Fibroblast of the aortic adventitia (primary cell): ENCODE measurements at places on chromosomes 11 and 22.
A peak's percentile ranks its signal among the peaks of the same experiment; 100 is the strongest.

DNA sequence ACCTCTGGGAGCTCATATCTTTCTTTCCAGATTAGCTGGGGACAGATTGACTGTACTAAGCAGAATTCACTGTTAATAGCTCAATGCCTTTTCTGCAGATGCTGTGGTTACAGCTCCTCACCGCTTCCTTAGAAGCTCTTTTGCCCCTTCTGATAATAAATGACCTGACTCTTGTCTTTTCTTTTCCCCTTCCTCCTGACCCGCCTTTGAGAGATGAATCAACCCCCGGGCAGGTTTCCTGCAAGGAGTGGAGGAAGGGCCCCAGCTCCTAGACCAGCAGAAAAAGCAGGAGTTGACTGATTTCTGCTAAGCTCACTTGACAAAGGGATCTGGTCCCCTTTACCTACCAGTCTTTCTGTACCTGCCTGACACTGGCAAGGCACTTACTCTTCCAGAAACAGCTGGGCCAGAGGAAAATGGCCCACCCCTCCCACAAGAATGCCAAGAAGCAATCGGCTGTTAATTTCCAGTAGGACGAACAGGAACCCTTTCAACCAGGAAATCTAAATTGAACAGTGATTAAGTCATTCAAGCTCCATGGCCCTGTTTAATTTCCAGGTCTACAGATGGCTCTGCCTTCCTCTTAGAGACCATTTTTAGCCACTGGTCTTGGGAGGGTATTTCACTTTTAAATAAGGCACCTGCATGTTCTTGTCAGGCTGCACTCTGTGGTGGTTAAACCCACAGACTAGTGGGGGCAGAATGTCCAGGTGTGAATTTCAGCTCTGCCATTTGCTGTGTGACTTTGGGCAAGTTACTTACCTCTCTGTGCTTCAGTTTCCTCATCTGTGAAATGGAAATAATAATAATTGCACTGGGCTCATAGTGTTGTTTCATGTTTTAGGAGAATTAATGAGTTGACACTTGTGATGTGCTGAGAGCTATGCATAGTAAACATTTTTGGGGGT is 67.5 kb downstream of the PRR5L start:
- DNase-seq, result no peak

DNA sequence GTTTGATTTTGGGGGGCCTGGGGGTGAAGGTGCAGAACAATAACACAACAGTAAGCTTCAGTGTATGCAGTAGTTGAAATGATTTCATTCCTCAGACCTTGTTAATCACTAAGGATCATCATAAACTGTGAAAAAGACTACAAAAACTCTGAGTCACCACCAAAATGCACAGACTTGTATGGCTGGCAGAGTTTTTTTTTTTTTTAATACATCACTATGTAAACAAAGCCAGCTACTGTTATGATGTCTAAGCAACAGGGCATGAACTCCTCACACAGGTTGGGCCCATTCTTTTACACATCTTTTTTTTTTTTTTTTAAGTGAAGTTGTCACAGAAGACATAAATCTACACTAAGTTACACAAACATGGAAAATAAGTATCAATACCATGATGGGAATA is 311.9 kb downstream of the GUCY1A2 start:
- DNase-seq, result no peak

DNA sequence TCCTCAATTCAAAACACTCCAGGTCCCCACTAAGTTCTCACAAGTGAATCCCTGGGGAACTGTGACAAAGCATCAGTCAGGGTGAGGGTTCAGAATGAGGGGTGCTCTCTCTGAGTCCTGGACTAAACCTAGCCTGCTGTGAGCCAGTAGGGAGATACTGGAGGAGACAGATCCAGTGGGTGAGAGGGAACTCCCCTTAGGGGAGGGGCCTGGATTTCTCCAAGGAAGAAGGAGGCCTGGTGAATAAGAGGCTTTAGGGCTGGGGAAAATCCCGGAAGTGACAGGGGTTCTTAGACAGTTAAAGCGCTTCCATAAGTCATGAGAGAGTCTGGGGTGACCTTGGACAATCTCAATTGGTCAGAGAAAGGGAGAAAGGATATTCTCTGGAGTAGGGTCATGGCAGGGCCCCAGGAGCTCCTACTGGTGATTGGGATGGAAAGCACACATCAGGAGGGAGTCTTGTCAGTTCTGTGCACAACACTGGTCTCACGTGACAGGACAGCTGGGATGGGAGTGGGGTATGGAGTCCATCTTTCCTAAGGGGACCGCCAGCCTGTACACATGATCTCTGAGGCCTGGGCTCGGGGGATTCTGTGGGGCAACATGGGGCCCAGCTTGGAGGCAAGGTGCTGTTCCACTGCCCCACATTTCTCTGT is 1.5 kb downstream of the TBC1D10A start:
- peak; percentile 83 for DNase-seq

- DNase-seq, result no peak
Measured at GRCh38 chr11:46345131-46345597, 2.1 kb upstream of the DGKZ start.

DNA sequence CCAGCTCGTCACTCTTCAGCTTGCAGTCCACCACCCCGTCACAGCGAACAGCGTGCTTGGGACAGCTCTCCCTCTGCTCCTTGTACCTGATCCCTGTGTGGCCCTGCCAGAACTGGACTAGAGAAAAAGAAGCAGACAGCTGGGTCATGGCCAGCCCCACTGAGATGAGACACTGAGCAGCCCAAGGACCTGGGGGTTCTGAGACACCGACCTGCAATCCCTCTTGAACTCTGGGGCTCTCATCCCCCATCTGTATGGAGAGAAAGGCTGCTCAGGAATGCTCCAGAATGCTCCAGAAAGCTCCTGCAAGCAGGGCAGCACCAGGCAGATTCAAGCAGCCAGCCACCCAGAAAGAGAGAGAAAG is 14.8 kb downstream of the TMPRSS13 start:
- no peak for DNase-seq

DNA sequence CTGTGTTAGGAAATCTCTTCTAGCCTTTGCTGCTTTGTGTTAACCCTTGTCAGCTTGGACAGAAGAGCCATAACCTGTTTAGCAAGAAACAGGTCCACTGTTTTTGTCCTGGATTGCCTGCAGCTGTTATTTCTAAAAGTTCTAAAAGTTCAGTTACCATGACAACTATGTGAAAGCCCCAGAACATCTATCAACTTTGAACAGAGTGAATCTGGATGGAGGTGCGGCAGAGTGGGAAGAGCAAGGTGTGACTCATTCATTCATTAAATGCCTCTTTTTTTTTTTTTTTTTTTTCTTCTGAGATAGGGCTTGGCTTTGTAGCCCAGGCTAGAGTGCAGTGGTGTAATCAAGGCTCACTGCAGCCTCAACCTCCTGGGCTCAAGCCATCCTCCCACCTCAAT is 50.5 kb downstream of the RBX1 start:
- peak; percentile 28 for DNase-seq

- DNase-seq, result no peak
Measured at GRCh38 chr11:15826826-15827225, 529.5 kb downstream of the SOX6 start.

DNA sequence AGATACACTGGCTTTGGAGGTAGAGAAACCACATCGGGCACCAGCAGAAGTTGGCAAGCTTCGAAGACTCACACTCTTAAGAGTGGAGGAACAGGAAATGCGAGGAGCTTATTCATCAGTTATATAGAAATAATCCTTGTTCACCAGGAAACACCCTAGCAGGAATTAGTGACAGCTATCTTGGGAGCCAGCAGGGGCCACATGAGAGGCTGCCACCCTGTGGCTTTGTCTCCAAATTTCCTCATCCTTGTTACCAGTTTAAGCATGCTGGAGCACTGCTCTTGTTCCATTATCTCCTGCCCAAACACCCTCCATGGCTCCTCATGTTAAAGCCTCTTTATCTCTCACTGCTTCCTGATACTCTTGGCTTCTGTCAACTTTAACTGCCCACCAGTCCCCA is 131.0 kb downstream of the PLEKHA7 start:
- DNase-seq, result no peak

- no peak for DNase-seq
Measured at GRCh38 chr11:119377961-119378667, 3.4 kb downstream of the USP2 start.

- DNase-seq, result no peak
Measured at GRCh38 chr11:4768094-4768493, 1.6 kb downstream of the OR51F1 start.

DNA sequence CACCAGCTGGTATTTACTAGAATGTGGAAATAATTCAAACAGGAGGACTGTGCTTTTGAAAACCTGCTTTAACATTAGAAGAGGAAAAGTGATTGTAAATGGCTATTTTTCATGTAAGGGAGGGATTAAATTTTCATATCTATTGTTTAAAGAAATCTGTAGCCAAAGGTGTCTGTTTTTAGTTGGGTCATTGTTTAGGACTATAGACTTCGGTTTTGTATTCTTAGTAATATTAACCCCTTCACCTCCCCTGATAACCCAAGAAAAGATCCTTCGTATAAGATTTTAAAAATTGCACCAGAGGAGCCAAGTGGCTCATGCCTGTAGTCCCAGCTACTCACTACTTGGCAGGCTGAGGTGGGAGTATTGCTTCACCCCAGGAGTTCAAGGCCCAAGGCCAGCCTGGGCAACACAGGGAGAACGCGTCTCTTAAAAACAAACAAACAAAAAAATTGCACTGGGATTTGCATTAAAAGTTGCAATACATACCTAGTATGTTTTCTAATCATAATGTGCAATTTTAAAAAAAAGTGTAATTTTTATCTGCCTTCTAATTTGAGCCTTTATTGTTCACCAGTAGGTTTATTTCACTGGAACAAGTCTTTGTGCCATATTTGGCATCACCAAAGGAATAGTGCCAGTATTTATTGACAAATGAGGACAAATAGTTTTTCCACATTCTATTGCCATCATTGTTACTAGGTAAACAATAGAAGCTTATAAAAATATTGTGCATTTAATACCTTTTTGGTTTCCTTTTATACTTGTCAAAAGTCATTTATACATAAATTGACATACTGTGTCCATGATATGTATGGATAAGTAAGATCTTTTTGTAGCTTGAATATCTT is 34.3 kb downstream of the MTMR3 start:
- DNase-seq, result peak; percentile 70

GRCh38 chr11:39177678-39178077 is 2281.8 kb downstream of the LRRC4C start:
- DNase-seq, result no peak

DNA sequence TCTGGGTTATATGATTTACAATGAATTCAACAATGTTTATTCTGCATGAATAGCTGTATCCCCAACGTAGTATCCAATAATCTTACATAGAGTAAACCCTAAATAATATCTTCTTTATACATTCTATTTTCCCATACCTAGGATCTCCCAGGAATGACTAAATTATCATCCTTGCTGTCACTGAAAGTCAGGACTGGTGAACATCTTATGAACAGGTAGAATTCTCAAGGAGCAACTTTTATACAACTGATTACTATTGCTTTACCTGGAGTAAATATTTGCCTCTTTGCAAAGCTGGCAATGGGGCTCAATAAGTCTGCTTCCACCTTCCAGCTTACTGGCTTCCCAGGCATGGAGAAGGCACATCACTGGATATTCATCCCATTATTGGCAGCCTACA is at the start of gene OR51B6:
OR51B6 (plus strand) TSS at position 301 of the 400 bp plus-strand sequence; CDS start at position 301, 0 bp downstream.
- no peak for DNase-seq

- DNase-seq, result peak; percentile 45
Measured at GRCh38 chr11:119361056-119361787, 14.7 kb upstream of the MFRP start.

GRCh38 chr11:114088836-114089235 is 29.3 kb downstream of the ZBTB16 start:
- no peak for DNase-seq

GRCh38 chr22:46454504-46455269 is 82.7 kb downstream of the CELSR1 start:
- DNase-seq, result no peak

- DNase-seq, result no peak
Measured at GRCh38 chr11:38646382-38646781, 2048.3 kb upstream of the RAG2 start.

DNA sequence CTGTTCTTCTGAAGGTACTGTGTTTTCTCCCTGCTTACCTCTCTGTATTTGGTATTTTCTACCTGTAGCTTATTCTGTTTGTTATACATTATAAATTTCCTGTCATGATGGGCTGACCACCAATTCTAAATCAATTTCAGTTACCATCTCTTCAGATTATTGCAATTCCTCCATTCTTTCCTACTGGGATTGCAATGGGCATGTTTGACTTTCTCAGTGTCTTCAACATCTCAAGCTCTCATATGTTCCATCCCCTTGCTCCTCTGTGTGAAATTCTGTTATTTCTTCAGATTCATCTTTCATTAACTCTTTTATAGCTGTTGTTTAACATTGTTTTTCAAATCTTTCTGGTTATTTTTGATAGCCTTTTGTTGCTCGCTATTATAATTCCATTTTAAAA is 15.5 kb upstream of the C22orf39 start:
- DNase-seq, result no peak

DNA sequence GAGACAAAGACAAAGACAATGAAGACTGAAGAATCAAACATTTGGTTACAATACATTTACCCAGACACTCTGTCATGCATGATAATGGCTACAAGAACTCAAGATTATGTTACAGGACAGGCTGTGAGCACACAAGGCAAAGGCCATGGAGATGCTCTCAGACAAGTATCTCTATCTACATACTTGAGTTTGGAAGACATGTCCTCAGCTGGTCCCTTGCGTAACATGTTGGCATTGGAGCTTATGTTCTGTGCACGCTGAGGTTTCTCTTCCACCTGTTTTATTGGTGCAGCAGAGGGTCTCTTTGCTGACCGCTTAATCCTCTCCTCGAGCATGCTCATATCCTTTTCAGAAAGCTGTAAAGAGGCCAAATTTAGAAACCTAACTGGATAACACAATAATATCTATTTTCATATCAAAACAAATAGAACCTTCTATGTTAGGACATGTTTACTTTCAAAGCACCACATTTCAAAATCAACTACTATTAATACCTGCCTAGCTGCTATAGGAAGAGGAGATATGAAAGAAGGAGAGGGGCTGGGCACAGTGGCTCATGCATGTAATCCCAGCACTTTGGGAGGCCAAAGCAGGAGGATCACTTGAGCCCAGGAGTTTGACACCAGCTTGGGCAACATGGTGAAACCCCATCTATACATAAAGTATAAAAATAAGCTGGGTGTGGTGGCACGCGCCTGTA is 41.6 kb downstream of the F2 start:
- no peak for DNase-seq

DNA sequence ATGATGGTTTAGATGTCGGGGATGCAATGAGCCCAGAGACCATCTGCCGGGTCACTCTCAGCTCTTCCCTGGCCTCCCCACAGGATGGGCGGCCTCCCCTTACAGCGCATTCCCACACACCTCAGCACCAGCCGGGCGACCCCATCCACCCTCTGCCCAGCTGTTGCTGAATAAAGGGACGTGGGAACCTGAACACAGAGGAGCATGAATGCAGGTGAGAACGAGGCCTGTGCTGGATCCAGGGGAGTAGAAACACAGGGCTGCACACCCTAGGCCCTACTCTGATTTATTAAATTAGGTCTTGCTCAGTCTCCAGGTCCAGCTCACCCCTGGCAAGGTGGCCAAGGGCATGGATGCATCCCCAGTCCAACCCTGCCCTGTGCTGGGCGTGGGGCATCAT is 180.5 kb downstream of the CTTN start:
- no peak for DNase-seq

DNA sequence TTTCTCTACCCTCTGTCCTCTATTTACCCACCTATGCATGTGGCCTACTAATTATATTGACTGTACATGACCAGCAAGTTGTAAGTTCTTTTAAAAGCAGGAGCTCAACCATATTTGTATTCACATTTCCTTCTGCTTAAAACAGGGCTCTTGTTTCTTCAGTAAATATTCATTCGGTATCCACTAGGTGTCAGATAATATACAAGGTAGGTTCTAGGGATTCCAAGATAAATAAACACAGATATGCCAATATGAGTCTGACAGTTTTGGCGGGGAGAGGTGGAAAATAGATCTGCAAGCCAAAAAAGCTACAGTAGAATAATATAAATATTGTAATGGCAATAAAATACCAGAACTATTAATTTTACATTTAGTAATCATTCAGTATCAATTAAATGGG is 15.3 kb upstream of the RAB30 start:
- peak; percentile 22 for DNase-seq
